ENCODE measurements at places on chromosomes 13 and 19.

DNA sequence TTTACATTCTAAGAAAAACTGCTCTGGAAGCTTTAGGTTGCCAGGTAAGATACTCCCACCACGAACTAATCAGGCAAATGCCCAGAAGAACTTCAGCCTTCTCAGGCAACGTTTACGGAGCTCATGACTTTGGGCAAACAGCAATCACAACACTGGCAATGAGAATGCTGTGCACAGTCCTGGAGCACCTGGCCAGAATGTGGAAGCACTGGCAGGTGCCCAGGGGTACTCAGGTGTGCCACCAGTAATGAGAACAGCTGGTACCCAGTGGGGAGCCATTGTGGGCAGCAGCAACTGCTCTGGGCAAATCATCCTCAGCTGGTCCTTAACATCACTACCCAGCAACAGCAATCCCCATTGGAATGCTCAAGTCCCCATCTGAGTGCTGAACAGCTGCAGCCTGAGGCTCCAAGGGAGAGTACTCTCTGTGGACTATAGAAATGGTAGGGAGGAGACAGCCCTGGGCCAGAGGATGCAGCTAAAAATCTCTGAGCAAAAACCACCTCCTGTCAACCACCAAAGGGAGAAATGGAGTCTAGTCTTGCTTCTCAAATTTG, 210.0 kb downstream of the FOXO1 start:
- DNase-seq: no peak
- H3K36me3 ChIP-seq: no peaks in the 10 kb centered on the region
- H3K27me3 ChIP-seq: no peaks in the 10 kb centered on the region

- no peak overlapping the region for H3K27ac ChIP-seq
- peaks cover 20% of the 10 kb centered on the region for H3K27me3 ChIP-seq
- no peak overlapping the region for H3K4me3 ChIP-seq
- no peaks in the 10 kb centered on the region for H3K4me1 ChIP-seq
- H3K36me3 ChIP-seq: no peaks in the 10 kb centered on the region
Observed at GRCh38 chr13:26680123-26680450, 80.5 kb downstream of the GPR12 start.

GRCh38 chr13:27774651-27775050, 17.6 kb upstream of the GSX1 start:
- no peaks in the 10 kb centered on the region for H3K36me3 ChIP-seq
- no peaks in the 10 kb centered on the region for H3K4me1 ChIP-seq
- no peak overlapping the region for H3K4me3 ChIP-seq
- H3K27ac ChIP-seq: no peak overlapping the region
- DNase-seq: no peak
- peaks cover 75% of the 10 kb centered on the region for H3K27me3 ChIP-seq

DNA sequence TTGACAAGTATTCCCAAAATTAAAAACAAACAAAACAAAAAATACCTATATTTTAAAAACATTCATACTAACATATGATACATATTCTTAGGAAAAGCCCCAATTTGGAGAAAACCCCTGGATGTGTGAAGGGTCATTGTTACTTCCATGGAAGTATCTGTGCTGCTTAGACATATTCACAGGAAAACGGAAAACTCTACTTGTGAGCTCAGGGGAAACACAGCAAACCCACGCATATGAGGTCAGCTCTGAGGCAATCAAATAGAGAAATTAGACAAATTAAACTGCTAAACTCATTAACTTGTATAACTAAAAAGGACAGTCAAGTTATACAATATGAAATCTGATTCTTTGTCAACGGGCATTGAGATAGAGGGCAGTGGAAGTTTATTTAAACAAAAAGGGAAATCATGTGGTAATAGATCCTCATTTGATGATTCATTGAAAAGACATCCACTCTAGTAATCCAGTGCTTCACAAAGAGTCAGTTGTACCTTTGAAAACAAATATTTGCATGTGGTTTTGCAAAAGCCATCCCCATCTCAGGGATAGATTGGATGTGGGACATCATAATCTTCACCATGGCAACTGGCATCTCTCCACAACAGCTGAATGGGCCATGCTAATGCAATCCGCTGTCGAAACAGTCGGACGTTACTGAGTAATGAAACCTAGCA, 423.4 kb downstream of the ITGBL1 start:
- no peaks in the 10 kb centered on the region for H3K4me1 ChIP-seq
- H3K27ac ChIP-seq: no peak overlapping the region
- H3K36me3 ChIP-seq: no peaks in the 10 kb centered on the region
- no peaks in the 10 kb centered on the region for H3K27me3 ChIP-seq

DNA sequence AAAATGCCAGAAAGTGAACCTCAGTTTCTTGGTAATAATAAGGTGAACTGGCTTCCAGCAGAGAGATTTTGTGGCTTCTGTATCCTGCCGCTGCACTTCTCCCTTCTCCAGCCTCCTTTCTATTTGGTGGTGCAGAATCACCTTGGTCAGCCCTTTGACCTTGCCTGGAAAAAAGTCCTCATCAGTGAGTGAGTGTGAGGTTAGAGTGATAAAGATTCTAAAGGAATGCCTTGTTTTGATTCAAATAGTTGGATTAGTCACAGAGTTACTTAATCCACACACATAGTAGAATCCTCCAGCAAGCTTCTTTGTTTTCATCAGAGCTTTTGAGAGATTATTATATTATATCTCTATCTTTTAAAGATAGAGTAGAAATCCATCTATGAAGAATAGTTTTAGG, 140.9 kb downstream of the KCNRG start:
- DNase-seq: no peak
- H3K4me3 ChIP-seq: no peak overlapping the region
- no peaks in the 10 kb centered on the region for H3K36me3 ChIP-seq
- peaks cover 21% of the 10 kb centered on the region for H3K4me1 ChIP-seq
- no peak overlapping the region for H3K27ac ChIP-seq
- peaks cover 7% of the 10 kb centered on the region for H3K27me3 ChIP-seq

DNA sequence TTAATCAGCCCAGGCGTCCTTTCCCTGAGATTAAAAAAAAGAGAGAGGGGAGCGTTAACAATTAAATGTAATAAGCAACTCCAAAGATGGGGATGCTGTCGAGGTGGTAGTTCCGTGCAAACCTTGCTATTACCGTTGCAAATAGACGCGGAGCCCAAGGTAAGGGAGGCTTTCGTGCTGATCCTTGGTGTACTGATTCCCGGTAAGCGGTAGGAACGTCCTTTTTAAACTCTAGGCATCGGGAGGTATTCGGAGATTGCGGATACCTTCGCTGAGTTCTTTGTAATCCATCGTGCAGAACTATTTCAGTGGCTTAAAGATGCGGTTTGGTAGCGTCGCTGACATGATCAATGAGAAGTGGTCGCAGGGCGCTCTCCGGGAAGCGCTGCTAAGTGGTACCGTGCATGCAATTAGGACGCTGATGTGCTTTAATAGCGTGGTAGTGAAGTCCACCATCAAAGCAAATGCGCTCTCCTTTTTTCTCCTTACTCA, 3.1 kb downstream of the SLITRK5 start:
- H3K36me3 ChIP-seq: no peaks in the 10 kb centered on the region
- H3K4me3 ChIP-seq: peak overlapping the region; percentile 43
- H3K4me1 ChIP-seq: peaks cover 47% of the 10 kb centered on the region
- no peak for DNase-seq

GRCh38 chr19:8515317-8515716, 1.4 kb upstream of the ZNF414 start:
- peak overlapping the region; percentile 91 for H3K4me3 ChIP-seq
- H3K27me3 ChIP-seq: no peaks in the 10 kb centered on the region
- H3K27ac ChIP-seq: peak overlapping the region; percentile 100
- peaks cover 14% of the 10 kb centered on the region for H3K36me3 ChIP-seq
- peak; percentile 67 for DNase-seq

- H3K27me3 ChIP-seq: peaks cover 27% of the 10 kb centered on the region
- no peaks in the 10 kb centered on the region for H3K4me1 ChIP-seq
- no peak overlapping the region for H3K4me3 ChIP-seq
- H3K27ac ChIP-seq: no peak overlapping the region
- DNase-seq: no peak
- H3K36me3 ChIP-seq: no peaks in the 10 kb centered on the region
Observed at GRCh38 chr13:43720780-43721397, 65.9 kb downstream of the ENOX1 start.

DNA sequence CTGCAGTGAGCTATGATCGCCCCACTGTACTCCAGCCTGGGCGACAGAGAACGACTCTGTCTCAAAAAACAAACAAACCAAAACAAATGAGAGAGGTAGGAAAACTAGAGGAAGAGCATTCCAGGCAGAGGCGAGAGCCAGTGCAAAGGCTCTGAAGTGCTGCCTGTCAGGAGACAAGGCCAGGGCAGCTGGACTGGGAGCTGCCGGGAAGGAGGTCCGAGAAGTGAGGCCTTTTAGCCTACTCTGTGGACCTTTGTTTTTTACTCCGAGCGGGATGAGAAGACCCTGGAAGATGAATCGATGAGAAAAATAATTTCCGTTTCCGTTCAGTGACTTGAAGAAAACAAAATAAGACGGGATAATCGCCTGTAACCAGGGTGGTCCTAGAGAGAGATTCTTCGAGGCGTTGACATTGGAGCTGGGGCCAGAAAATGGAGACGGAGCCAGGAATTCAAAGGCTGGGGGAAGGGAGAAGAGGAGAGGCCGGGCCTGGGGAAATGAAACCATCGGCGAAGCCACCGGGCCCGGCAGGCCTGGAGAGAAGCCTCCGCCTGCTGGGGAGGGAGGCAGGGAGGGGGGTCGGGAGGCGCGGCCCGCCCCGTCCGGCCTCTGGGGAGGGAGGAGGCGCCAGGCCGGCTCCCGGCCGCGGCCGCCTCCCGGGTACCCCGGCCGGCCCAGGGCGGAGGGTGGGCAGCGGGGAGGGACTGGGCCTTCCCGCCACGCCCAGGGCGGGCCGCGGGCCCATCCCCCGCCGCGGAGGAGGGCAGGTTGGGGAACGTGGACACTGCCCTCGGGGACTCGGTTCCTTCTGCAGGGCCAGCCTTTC, 7.8 kb upstream of the SERTAD1 start:
- no peaks in the 10 kb centered on the region for H3K36me3 ChIP-seq
- H3K4me3 ChIP-seq: peak overlapping the region; percentile 83
- peak overlapping the region; percentile 98 for H3K27ac ChIP-seq
- DNase-seq: peak; percentile 73
- H3K4me1 ChIP-seq: peaks cover 12% of the 10 kb centered on the region

GRCh38 chr19:45344621-45345505, 4.3 kb downstream of the KLC3 start:
- no peak overlapping the region for H3K4me3 ChIP-seq
- no peak for DNase-seq
- no peak overlapping the region for H3K27ac ChIP-seq
- peaks cover 3% of the 10 kb centered on the region for H3K36me3 ChIP-seq
- peaks cover 4% of the 10 kb centered on the region for H3K4me1 ChIP-seq

DNA sequence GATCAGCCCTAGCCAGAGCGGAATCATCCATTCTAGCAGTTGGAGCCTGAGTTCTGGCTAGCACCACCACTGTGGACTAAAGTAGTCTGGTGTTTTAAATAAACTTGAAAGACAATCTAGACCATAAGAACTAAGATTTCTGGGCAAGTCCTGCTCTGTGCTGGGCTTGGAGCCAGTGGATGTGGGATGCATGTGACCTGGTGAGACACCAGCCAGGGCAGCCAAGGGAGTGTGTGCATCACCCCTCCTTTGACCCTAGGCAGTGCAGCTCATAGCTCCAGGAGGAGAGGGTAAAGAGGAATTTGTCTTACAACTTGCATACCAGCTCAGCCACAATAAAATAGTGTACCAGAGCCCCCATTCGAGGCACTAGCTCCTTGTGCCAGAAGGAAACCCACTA, 21.0 kb downstream of the ITGBL1 start:
- no peak overlapping the region for H3K27ac ChIP-seq
- DNase-seq: no peak
- H3K4me3 ChIP-seq: no peak overlapping the region
- peaks cover 29% of the 10 kb centered on the region for H3K27me3 ChIP-seq
- no peaks in the 10 kb centered on the region for H3K36me3 ChIP-seq

DNA sequence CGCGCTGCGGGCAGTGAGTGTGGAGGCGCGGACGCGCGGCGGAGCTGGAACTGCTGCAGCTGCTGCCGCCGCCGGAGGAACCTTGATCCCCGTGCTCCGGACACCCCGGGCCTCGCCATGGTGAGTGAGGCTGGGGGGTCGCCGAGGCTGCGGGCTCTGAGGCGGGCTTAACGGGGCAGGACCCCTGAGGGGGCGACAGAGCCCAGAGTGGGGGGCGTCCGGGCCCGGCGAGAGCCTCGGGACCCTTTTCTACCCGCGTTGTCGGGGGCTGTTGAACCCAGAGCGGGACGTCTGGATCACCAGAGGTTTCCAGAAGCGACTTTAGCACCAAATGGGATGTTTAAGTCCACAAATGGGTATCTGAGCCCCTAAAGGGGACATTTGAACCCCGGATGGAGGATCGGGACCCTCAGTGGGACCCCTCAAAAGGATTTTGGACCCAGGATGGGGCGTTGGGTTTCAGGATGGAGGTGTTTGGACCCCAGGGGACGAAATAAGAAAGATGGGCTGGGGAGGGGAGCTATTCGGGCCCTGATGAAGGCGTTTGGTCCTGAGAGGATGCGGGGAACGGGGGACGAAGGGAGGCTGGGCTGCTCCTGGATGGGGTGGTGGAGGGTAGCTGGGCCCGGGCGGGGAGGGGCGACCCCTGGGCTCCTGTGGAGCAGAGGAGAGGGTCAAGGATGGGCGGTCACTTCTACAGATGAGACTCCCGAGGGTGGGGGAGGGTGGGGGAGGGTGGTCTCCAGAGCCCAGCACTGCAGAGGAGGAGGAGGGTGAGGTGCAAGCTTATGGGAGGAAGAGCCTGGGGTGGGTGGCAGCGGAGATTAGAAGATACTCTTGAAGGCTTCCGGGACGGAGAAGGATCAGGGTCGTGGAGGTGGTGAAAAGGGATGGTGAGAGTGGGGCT, at the start of gene CALM3:
CALM3 (plus strand) TSS at position 13 of the 907 bp plus-strand sequence; CDS start at position 118, 105 bp downstream.
- no peaks in the 10 kb centered on the region for H3K27me3 ChIP-seq
- peak within 1 kb of the TSS; percentile 100 for H3K27ac ChIP-seq
- peak within 1 kb of the TSS; percentile 98 for H3K4me3 ChIP-seq
- peaks cover 48% of the 10 kb centered on the region for H3K36me3 ChIP-seq
- DNase-seq: no peak

- no peak overlapping the region for H3K4me3 ChIP-seq
- DNase-seq: no peak
- H3K36me3 ChIP-seq: peaks cover 10% of the 10 kb centered on the region
- H3K4me1 ChIP-seq: peaks cover 31% of the 10 kb centered on the region
Observed at GRCh38 chr19:35177377-35178274, 23.1 kb downstream of the FXYD5 start.

GRCh38 chr13:73212482-73212881, 153.7 kb downstream of the KLF5 start:
- no peak for DNase-seq
- H3K36me3 ChIP-seq: no peaks in the 10 kb centered on the region

GRCh38 chr13:46121597-46122163, 16.8 kb upstream of the CPB2 start:
- H3K36me3 ChIP-seq: peaks cover 13% of the 10 kb centered on the region
- H3K4me1 ChIP-seq: peaks cover 39% of the 10 kb centered on the region
- H3K27ac ChIP-seq: no peak overlapping the region
- H3K27me3 ChIP-seq: no peaks in the 10 kb centered on the region

GRCh38 chr19:17184371-17184841, 30.8 kb upstream of the USE1 start:
- peaks cover 72% of the 10 kb centered on the region for H3K36me3 ChIP-seq

DNA sequence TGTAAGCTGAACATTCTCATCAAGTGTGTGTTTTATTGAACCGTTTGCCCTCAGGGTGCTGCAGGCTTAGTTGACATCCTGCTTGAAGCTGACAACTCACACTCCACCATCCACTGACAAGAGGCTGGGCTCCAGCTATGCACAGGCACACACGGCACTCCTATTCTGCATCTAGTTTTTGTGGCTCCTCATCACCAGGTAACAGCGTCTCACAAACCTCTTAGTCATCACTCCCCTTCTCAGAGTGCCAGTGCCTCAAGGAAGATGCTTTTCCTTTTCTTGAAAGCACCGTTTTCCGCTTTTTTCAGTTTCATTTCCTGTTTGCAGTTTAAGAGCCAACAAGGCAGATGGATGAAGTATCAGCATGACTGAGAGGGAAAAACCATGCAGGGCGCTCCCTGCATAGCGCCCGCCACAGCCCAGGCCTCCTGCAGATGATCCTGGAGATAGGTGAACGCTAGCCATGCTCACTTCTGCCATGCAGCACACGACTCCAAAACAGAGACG, 491.2 kb downstream of the COG6 start:
- peaks cover 70% of the 10 kb centered on the region for H3K4me1 ChIP-seq
- no peaks in the 10 kb centered on the region for H3K36me3 ChIP-seq
